ENCODE measurements at places on chromosomes 13 and 19. TPM values are rescaled to one million over a fixed set of nuclear protein-coding genes. Genes with fewer than 3 reads are reported as not detected.

The MICOS13 gene
- total RNA-seq, result 68.7 TPM

The ZNF256 gene
- total RNA-seq, result 1.1 TPM

The KIR2DL4 gene
- total RNA-seq, result not detected

The TRPC4 gene
- total RNA-seq, result not detected

The ZNF136 gene
- total RNA-seq, result 1.4 TPM

The NLRP7 gene
- not detected for total RNA-seq

The CD320 gene
- 61.6 TPM for total RNA-seq

The IGFL3 gene
- total RNA-seq, result 0.40 TPM

The IZUMO4 gene
- total RNA-seq, result 0.51 TPM

The TNFSF11 gene
- total RNA-seq, result not detected

The ZNF460 gene
- 1.0 TPM for total RNA-seq

The GDF15 gene
- 31.3 TPM for total RNA-seq

The EBI3 gene
- total RNA-seq, result 3.8 TPM
